ENCODE measurements at places on chromosomes 2 and 18.

GRCh38 chr2:202249521-202250253 is 11.3 kb upstream of the SUMO1 start:
- DNase-seq, result peak; percentile 94

- DNase-seq, result no peak
These were observed 35.5 kb downstream of the ACVR1 start for GRCh38 chr2:157840568-157841156.

GRCh38 chr18:59416818-59417217 is 57.8 kb upstream of the LMAN1 start:
- DNase-seq, result peak; percentile 31

DNA sequence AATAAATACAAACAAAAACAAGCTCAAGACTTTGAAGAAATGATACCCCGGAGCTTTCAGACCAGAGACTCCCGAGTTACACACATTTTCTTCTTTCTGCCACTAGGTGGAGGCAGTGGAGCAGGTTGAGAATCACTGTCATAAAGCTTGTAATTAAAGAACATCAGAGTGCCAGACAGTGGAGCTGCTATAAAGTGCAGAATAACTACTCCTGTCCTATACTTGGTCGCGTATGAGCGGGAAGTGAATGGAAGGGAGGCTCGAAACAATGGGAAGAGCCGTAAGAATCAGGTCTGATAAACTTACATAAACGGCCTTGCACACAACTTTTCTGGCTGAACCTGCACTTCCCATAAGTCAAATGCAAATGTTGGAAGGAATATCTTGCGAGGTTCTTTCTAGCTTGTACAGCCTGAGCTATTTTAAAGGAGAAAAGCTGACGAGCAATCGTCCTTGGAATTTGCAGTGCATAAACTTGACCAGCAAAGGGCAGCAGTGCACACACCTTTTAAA is 189.0 kb downstream of the RPIA start:
- DNase-seq, result peak; percentile 49

DNA sequence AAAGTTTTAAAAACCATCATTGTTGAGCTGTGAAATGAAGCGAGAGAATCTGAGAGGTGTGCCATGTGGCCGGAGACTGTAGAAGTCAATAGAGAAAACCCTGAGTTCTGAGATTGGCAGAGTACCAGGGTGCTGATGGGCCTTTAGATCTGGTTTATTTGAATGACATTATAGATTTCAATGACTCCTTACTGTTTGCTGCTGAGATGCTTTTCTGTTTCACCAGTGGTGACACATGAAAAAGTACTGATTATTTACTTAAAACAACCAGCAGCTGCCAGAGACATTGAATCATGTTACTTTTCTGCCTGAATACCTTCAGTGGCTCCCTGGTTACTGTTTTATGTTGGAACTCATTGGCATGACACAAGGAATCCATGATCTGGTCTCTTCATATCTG is 602.7 kb upstream of the ZNF804A start:
- peak; percentile 15 for DNase-seq
